ENCODE measurements at places on chromosomes 7 and 10.

- no peak for DNase-seq
These were observed 75.5 kb downstream of the MAP3K8 start for GRCh38 chr10:30509508-30509907.

GRCh38 chr10:24603333-24603732, 120.4 kb downstream of the ARHGAP21 start:
- DNase-seq, result no peak

DNA sequence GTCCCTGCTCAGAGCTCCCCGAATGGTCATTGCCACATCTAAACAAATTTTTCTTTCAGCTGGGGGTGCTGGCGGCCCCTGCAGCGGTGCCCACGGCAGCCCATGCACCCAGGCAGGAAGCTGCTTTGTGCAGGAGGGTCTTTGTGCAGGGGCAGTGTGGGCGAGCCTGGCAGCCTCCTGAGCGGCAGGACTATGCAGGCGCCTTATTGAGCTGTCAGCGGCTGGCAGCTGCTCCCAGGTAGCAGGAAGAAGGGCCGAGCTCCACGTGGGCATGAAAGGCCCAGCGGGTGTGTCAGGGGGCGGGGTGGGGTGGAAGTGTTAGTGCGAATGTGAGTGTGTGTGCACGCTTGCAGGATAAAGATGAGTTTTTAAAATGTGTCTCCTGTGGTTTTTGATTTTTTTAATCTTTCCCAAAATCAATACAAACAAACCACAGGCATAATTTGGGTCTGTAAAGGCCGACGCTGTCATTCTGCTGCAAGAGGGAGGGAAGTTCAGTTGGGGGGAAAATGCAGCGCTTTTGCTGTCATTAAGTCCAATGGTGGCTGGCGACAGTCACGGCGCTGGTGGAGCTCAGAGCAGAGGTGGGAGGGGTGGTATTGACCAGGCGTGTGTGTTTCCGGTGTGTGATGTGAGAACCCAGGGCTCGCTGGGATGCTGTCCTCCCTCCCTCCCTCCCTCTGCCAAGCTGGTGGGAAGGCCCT, 83.9 kb downstream of the LHPP start:
- no peak for DNase-seq

GRCh38 chr10:13571541-13571940, 15.2 kb upstream of the PRPF18 start:
- DNase-seq, result no peak

DNA sequence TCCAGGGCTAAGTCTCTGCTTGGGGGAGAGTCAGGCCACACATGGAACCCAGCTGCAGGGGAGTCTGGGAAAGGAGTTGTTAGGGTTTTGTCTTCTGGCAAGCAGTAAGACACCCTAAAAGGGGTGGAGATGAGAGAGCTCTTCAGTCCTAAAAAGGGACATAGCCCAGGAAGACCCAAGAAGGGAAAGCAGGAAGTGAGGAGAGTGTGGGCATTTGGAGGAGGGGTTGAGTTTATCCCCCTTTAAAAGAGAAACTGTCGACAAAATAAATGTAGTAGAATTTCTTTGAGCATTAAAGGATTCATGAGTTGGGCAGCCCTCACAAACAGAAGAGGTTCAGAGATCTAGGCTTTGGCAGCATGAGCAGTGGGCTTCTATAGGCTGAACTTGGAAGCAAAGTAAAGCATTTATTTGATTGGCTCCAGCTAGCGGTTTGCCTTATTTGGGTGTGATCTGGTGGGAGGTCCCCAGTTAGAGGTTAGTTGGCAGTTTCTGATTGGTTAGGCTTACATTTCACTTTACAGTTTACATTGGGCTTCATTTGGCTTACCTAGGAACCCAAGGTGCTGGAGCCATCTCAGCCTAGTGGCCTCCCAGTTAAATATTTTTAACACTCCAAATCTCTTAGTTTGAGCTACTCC, 246.7 kb downstream of the CAMK1D start:
- DNase-seq, result no peak

- DNase-seq, result no peak
These were observed 146.5 kb downstream of the RAB11FIP2 start for GRCh38 chr10:117900280-117900679.

GRCh38 chr7:97004247-97005182, 838 bp upstream of the DLX6 start:
- DNase-seq, result no peak

DNA sequence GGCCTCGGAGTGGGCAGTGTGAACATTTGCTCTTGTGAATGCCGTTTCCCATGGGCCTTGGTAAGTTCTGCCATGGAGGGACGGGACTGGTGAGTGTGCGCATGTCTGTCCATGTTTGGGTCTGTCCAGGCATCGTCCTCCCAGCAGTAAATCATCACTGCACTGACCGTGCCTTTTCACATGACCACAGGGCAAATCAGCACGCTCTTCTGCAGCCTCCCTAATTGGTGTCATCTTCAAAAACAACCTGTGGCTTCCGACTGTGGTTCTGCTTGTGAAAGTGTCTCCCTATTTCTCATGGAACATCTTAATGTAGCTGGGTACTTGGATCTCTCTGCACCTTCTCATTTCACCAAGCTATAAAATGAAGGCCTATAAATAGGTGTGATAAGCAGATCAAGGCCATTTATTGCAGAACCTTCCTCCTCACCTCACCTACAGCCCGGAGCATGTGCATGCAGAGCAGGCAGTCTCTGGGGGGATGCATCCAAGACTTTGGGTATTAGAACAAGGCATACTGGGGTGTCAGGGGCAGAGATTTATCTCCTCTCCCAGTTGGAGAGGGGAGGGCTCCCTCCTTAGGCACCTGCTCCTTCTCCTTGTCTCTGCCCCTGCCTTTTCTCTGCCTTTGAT, 77.4 kb downstream of the RBM20 start:
- no peak for DNase-seq

GRCh38 chr7:20298486-20298901, 32.2 kb upstream of the ITGB8 start:
- no peak for DNase-seq

DNA sequence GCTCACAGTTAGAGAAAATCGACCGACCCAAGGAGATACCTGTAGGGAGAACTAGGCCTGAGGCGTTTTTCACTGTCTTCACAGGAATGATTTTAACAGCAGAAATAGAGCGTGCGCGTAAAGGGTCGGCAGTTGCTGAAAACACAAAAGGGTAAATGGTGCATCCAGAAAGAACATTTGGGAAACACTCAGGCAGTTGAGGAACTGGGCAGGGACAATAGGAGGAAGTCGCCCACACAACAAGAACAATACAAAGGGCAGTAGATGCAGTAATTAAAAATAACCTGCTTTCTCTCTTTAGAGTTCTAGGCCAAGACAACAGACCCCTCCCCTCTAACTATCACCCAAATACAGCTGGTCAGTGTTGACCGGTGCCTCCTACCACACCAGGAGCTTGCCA, 126.6 kb downstream of the SORBS1 start:
- no peak for DNase-seq

GRCh38 chr7:149552799-149553198, 55.2 kb upstream of the ZNF746 start:
- DNase-seq, result no peak

GRCh38 chr7:116783666-116784318, 78.6 kb upstream of the CAPZA2 start:
- DNase-seq, result no peak

GRCh38 chr7:34330308-34330707, 327.7 kb upstream of the NPSR1 start:
- no peak for DNase-seq

GRCh38 chr7:98038321-98038720, 48.3 kb upstream of the OCM2 start:
- no peak for DNase-seq

DNA sequence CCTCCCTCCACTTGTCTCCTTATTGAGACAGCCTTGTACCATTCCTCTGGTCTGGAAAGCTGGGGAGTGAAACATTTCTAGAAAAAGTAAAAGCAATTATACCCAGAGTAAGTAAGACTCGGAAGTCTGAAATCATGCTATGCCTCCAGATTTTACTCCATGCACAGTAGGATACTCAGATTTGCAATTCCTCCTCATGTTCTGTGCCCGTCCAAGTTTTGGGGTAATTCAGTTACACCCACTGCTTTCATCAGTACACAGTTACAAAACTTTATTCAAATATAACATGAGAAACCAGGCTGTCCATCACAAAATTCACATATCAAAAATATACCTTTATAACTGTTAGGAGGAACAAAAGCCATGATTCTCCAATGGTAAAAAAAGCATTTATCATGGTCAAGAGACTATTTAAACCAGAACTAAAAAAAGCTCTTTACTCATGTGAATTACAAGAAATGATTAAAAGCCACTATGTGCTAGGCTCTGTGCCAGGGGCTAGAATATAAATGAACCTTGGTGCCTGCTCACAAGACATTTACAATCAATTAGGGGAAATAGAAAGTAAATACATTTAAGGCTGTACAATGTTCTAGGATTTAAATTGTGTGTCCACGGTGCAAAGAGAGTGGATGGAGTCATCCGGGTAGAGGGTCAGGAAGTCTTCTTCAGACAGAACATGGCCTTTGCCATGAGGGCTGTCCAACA, 320.2 kb downstream of the ELMO1 start:
- DNase-seq, result no peak

- DNase-seq, result no peak
These were observed 392.1 kb upstream of the PODXL start for GRCh38 chr7:131948434-131949053.

DNA sequence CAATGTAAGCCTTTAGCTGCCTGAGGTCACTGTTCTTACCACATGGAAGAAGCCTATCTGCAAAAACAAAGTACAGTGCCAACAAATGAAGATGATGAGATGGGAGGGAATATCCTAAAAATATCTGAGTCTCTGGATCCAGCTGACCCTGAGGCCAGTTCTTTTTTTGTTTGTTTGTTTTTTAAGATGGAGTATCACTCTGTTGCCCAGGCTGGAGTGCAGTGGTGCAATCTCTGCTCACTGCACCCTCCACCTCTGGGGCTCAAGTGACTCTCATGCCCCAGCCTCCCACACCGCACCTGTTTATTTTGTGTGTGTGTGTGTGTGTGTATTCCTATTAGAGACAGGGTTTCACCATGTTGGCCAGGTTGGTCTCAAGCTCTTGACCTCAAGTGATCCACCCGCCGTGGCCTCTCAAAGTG, 44.9 kb downstream of the HYCC1 start:
- DNase-seq, result no peak

GRCh38 chr7:36037121-36037662, 115.9 kb upstream of the EEPD1 start:
- no peak for DNase-seq

- DNase-seq, result no peak
These were observed 39.7 kb upstream of the SAMD8 start for GRCh38 chr10:75071756-75072155.

DNA sequence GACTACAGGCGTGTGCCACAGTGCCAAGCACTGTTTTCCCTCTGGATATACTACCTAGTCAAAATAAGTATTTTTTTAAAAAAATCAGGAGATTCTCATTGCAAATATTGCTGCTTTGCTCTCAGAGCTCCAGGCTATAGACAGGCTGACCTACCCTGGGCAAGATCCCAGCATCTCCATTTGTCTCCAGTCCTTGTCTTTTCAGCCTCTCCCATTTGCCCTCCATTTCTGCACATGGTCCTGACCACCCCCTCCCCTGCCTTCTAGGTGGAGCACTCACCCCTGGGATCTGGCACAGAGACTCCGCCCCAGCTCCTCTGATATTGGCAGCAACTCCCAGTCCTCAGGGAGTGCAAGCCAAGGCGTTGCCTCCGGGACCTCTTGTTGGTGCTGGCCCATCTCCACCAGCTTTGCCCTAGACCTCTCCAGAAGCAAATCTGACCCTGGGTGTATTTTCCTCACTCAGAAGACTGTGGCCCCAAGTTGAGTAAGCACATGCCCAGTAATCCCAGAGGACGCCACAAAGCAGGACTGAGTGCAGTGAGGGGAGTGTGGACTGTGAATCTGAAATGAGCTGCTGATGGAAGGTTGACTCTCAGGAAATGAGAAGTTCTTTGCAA, 120.6 kb downstream of the MTPAP start:
- no peak for DNase-seq

- no peak for DNase-seq
These were observed 1.6 kb downstream of the SAMD9L start for GRCh38 chr7:93146472-93147141.

DNA sequence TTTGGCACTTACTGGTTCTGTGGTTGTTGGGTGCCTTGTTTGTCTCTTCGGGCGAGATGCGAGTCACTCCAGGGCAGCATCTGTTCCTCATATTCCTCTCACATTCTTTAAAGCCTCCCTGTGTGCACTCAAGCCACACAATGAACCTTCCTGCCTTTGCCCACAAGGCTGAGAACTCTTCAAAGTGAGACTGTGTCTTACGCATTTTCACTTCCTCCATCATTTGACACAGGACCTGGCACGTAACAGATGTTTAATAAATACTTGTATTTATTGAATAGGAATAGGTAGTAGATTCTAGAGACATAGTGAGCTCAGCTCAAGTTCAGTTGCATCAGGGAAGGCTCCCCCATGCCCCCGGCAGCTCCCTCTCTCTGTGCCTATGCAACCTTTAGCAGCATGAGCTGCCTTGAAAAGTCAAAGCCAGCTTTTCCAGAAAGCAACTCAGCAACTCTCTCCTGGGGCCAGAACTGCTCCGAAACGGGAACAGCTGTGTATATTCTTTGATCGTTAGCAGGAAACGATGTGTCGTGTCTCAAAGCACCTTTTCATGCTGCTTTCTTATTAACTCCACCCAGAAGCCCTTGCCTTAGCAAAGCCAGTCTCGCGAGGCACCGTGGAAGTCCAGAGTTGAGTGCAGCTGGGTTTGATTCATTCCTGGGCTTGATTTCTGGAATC, 97.5 kb downstream of the PFKFB3 start:
- no peak for DNase-seq

DNA sequence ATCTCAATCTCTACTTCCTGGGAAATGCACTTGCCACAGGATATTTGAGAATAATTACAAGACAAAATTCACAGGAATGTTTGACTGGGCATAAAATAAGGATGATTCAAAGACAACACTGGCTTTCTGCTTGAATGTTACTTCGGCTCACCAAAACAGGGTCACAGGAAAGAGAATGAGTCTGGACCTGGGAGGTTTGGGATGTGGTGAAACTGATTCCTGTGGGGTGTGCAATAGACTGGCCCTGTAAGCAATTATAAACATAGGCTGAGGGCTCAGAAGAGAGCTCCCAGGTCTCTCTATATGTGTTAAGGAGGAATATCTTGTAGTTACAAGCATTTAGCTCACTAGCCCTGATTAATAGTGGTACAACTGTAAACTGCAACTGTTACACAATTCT, 613.9 kb upstream of the CELF2 start:
- DNase-seq, result no peak

DNA sequence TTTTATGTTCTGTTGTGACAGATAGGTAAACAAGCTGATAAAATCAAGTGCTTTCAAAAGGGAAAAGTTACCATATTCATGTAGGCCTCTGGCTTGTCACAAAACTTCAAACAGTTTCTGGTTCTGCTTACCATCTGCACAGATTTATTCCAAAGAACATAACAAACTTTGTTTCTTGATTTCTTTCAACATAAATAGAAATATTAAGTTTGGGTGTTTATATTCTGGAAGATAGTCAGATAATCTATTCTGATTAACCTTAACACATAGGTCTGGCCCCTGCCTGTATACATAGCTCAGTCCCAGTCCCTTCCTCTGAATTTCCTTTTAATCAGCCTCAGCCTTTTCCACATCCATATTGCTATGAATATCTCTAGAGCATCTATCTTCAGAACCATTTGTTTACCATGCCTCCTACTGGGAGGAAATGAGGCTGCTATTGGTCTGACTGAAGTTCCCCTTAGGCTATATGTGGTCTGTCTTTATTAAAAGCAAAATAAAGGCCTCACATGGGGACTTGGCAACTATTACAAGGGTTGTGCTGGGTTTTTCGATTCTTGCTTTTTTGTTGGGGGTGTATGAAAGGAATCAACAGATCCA, 319.0 kb downstream of the HPSE2 start:
- DNase-seq, result no peak

GRCh38 chr7:75690121-75690523, 48.6 kb downstream of the HIP1 start:
- no peak for DNase-seq
